ENCODE measurements at places on chromosomes 1 and 21. TPM values are rescaled to one million over a fixed set of nuclear protein-coding genes. Genes with fewer than 3 reads are reported as not detected.

The KRTAP20-2 gene
- not detected for total RNA-seq

The ADAM30 gene
- not detected for total RNA-seq

The KRTAP6-1 gene
- total RNA-seq = not detected

The SLC44A5 gene
- 1.6 TPM for total RNA-seq

DNA sequence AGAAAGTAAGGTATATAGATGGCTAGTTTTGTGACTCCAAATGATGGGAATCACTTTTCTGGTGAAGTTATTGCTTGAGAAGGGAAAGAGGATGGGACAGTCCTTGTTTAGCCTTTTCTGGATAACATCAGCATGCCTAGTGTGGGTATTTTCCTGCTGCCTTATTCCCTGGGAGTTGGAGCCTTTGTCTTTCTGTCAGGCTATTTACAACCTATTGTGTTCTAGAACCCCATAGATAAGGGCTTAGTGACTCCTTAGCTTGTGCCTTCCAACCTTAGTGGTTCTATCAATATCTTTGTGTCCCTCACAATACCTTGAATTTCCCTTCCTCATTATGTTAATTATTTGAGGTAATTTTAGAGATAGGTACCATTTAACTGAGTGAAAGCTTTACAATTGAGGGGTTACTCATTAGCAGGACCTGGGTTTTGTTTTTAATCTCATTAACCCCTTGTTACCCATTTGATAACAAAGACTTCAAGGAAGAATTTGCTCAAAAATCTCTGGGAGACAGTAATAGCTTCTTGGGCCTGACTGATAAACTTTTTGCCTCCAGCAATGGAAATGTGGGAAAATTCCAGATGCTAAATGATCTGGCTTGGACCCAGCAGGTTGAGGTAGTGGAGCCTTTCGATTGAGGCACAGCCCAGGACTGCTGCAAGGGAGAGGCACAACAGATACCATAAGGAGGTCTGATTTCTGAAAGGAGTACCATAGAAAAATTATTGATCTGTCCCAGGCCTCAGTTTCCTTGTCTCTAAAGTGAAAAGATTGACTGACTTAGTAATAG is 49.0 kb downstream of the CACHD1 start:
- DNase-seq = no peak
- H3K4me3 ChIP-seq = no peak overlapping the region
- peaks cover 39% of the 10 kb centered on the region for H3K4me1 ChIP-seq
- H3K27ac ChIP-seq = no peak overlapping the region
- no peaks in the 10 kb centered on the region for H3K36me3 ChIP-seq
- no peaks in the 10 kb centered on the region for H3K27me3 ChIP-seq

- H3K27me3 ChIP-seq = no peaks in the 10 kb centered on the region
- H3K4me3 ChIP-seq = no peak overlapping the region
- no peak for DNase-seq
- H3K4me1 ChIP-seq = no peaks in the 10 kb centered on the region
- no peaks in the 10 kb centered on the region for H3K36me3 ChIP-seq
These were observed 55.8 kb downstream of the DOP1B start for GRCh38 chr21:36212513-36212780.

DNA sequence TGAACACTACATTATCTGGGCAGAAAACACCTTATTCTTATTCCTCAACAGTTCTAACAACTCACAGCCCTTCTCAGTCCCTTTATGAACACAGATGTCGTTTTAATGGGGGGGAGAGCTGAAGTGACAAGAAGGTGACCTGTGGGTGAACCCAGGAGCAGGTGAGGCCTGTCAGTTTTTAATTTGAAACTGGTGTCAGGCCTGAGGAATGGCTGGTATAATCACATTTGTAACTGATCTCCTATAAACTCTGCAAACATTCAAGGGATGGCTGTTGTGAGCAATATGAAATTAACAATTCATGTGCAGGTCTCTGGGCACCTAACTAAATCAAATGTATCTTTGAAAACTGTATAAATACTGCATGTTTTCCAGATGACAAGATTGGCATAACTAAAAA is 362.1 kb upstream of the NR5A2 start:
- DNase-seq = no peak
- H3K27ac ChIP-seq = no peak overlapping the region
- H3K4me1 ChIP-seq = no peaks in the 10 kb centered on the region
- H3K4me3 ChIP-seq = no peak overlapping the region
- no peaks in the 10 kb centered on the region for H3K27me3 ChIP-seq
- no peaks in the 10 kb centered on the region for H3K36me3 ChIP-seq

DNA sequence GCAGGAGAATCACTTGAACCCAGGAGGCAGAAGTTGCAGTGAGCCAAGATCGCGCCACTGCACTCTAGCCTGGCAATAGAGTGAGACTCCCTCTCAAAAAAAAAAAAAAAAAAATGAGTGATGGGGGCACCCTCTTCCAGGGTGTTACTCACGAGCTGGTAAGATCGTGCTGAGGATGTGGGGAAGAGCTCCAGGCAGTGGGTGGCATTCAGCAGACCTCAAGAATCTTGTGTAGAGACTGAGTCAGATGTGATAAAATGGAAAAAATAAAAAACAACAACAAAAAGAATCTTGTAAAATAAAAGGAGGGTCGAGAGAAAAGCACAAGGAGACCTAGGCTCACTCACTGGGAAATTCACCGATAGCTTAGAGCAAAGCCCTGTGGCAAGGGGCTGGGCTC is 38.5 kb downstream of the EPHA2 start:
- no peaks in the 10 kb centered on the region for H3K4me1 ChIP-seq
- no peaks in the 10 kb centered on the region for H3K36me3 ChIP-seq
- H3K4me3 ChIP-seq = no peak overlapping the region
- no peak overlapping the region for H3K27ac ChIP-seq
- no peak for DNase-seq
- no peaks in the 10 kb centered on the region for H3K27me3 ChIP-seq

DNA sequence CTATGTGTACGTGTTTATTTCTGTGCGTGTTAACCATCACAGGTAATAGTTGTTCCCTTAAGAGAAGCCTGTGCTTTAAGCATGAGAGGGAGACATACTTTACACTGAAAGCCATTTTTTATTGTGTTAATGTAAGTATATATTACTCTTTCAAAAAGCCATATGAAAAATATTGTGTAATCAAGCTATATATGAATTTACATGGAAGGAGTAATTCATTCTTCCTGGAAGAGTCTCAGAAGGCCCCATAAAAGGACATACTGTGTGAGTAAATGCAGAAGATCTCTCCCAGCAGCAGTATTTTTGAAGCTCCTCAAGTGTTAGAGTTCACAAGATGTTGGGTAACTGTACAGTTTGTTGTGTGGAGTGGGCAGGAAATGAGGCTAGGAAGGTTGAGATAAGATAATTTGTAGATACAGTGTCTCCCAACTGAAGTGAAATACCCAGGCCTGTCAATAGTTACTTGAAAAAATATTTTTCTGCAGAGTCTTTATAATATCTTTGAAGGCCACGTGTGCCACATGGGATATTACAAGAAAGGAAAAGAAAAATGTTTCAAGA is 138.3 kb downstream of the PTGER3 start:
- H3K27ac ChIP-seq = no peak overlapping the region
- no peaks in the 10 kb centered on the region for H3K36me3 ChIP-seq
- H3K4me3 ChIP-seq = no peak overlapping the region
- DNase-seq = no peak
- H3K27me3 ChIP-seq = no peaks in the 10 kb centered on the region

- DNase-seq = no peak
- no peaks in the 10 kb centered on the region for H3K27me3 ChIP-seq
- no peaks in the 10 kb centered on the region for H3K36me3 ChIP-seq
- no peak overlapping the region for H3K27ac ChIP-seq
These were observed 82.2 kb upstream of the LMO4 start for GRCh38 chr1:87246436-87246835.

DNA sequence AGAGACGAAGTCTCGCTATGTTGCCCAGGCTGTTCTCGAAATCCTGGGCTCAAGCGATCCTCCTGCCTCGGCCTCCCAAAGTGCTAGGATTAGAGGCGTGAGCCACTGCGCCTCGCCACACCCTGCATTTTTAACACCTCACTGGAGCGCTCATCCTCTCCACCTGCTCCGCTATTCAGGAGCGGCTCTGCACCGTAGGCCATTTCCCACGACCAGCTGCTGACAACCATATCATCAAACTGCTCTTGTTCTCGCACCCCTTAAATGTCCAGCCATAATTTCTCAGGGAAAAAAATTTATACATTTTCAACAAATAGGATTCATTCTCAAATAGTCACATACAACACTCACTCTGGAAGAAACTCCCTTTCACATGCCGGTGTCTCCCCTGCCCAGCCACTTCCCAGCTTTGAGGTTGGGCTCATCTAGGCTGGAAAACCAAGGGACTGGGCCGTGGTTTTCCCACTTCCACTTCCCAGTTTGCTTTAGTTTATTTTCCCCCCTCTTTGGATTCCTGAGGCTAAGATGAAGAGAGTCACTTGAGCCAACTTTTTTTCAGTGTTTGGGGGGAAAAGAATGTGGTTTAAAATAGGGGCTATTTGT is 639 bp upstream of the IPO9 start:
- peaks cover 35% of the 10 kb centered on the region for H3K4me1 ChIP-seq
- H3K27ac ChIP-seq = peak overlapping the region; percentile 86
- no peaks in the 10 kb centered on the region for H3K27me3 ChIP-seq
- H3K36me3 ChIP-seq = no peaks in the 10 kb centered on the region
- H3K4me3 ChIP-seq = no peak overlapping the region

DNA sequence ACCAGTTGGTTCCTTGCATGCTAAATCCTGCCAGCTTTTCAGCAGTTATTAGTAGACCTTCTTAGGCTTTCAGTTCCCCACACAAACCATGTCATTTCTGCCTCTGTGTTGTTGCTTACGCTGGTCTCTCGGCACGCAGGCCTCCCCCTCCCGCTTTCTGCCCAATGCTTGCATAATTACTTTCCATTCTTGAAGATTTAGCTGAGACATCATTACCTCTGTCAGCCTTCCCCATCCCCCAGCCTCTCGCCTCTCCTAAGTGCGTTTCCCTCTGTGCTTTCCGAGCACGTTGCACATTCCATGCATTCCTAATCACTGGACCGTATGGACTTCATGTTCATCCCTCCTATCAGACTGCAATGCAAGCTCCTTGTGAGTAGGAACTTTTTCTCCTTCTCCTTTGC is 26.8 kb downstream of the TSHB start:
- H3K27ac ChIP-seq = peak overlapping the region; percentile 94
- peak; percentile 96 for DNase-seq
- H3K4me1 ChIP-seq = peaks cover 31% of the 10 kb centered on the region
- no peaks in the 10 kb centered on the region for H3K27me3 ChIP-seq
- no peak overlapping the region for H3K4me3 ChIP-seq

- no peaks in the 10 kb centered on the region for H3K4me1 ChIP-seq
- no peak overlapping the region for H3K27ac ChIP-seq
- no peaks in the 10 kb centered on the region for H3K27me3 ChIP-seq
- no peaks in the 10 kb centered on the region for H3K36me3 ChIP-seq
- no peak overlapping the region for H3K4me3 ChIP-seq
These were observed 1.7 kb upstream of the SPRR2B start for GRCh38 chr1:153072806-153073726.

DNA sequence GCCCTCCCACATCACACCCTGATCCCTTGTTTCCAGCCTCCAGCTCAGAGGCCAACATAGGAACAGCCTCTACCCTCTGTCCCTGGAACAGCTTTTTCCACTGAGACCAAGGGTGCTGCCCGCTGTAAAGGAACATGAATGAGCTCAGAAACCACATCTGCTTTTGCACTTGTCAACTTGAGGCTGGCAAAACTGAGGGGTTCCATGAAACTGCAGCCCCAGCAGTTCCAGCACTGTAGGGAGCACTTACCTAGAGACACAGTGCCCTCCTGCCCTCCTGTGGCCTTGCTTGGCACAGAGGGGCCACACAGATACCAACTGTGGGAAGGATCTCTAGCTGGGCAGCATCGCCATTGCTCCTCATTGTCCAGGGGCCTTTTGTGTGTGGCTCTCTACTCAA is 51.7 kb downstream of the ITPKB start:
- DNase-seq = no peak
- H3K4me1 ChIP-seq = peaks cover 27% of the 10 kb centered on the region
- no peaks in the 10 kb centered on the region for H3K36me3 ChIP-seq
- H3K4me3 ChIP-seq = no peak overlapping the region
- no peaks in the 10 kb centered on the region for H3K27me3 ChIP-seq
- no peak overlapping the region for H3K27ac ChIP-seq

- H3K4me1 ChIP-seq = no peaks in the 10 kb centered on the region
- no peaks in the 10 kb centered on the region for H3K27me3 ChIP-seq
- no peak for DNase-seq
- no peak overlapping the region for H3K4me3 ChIP-seq
- no peaks in the 10 kb centered on the region for H3K36me3 ChIP-seq
These were observed 254.7 kb downstream of the USH2A start for GRCh38 chr1:216168546-216168945.

DNA sequence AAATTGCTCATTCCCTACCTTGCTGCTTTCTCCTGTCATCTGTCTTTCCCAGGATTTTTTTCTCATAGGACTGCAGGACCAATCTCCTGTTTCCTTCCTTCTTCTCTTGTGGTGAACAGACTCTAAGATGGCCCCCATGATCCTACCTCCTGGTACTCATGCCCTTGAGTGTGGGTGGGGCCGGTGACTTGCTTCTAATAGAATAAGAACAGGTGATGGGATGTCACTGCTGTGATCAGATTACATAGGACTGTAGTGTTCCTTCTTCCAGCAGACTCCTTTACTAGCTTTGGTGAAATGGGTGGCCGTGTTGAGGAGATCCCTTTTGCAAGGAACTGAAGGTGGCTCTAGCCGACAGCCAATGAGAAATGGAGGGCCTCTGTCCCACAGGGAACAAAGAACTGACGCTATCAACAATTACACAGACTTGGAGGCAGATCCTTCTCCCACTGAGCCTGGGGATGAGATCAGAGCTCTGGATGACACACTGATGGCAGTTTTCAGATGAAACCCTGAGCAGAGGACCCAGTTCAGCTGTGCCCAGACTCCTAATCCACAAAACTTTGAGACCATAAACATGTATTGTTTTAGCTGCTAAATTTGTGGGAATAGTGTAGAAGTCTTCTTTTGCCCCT is 7.5 kb downstream of the GSTM3 start:
- no peaks in the 10 kb centered on the region for H3K27me3 ChIP-seq
- H3K36me3 ChIP-seq = peaks cover 11% of the 10 kb centered on the region
- no peak overlapping the region for H3K4me3 ChIP-seq
- H3K4me1 ChIP-seq = no peaks in the 10 kb centered on the region
- DNase-seq = no peak

DNA sequence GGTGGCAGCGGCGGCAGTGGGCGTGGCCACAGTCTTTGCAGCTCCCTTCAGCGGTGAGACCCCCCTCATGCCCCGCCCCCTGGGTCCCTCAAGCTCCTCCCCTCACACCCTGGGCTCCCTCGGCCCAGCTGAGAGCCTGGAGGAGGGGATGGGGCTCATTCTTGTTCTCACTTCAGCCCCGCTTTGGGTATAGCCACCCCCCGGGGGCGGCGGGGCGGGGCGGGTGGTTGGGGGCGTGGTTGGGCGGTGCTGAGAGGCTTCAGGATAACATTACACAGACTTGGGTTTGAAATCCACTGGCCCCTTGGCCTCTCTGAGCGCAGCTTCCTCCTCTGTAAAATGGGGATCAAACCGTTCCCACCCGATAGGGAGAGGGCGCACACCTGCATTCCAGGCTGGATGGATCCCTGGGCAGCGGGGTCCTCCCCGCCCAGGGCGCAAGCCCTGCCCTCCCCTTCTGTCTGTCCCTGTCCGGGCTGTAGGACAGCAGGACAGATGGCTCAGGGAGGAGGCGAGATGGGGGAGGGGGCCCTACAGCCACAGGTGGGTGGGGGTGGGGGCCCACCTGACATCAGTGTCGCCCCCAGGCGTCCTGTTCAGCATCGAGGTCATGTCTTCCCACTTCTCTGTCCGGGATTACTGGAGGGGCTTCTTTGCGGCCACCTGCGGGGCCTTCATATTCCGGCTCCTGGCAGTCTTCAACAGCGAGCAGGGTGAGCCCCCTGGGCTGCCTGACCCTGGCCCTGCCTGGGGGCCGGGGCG is 5.1 kb downstream of the CLCNKA start:
- H3K27ac ChIP-seq = no peak overlapping the region
- peaks cover 11% of the 10 kb centered on the region for H3K4me1 ChIP-seq
- no peaks in the 10 kb centered on the region for H3K36me3 ChIP-seq
- H3K4me3 ChIP-seq = no peak overlapping the region
